Activated T-helper 1 cell treated with Interleukin-2 at 50 U/mL for 16 hours (primary cell): ENCODE measurements at places on chromosomes 2 and 18.

GRCh38 chr2:84939426-84940087 lies 31.4 kb upstream of the KCMF1 start:
- DNase-seq: peak; percentile 50

GRCh38 chr2:232076736-232077135 lies 115.2 kb downstream of the DIS3L2 start:
- no peak for DNase-seq

- DNase-seq: no peak
Measured at GRCh38 chr2:215742021-215742420, 271.3 kb downstream of the MREG start.

DNA sequence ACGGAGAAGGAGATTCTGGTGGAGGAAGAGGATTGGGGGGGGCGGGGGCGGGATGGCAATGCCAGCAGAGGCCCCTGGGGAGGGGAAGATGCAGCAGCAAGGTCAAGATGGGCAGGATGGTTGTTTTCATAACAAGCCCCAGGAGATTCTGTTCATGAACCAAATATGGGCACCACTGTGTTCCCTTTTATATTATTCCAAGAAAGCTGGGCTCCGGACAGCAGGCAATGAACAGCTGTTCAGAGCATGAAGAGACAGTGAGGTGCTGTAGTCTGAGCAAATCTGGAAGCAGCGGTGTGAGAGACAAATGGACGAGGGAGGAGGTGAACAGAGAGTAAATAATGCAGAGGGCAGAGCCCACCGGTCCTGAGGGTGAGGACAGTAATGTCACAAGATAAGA lies 20.0 kb downstream of the UXS1 start:
- no peak for DNase-seq

DNA sequence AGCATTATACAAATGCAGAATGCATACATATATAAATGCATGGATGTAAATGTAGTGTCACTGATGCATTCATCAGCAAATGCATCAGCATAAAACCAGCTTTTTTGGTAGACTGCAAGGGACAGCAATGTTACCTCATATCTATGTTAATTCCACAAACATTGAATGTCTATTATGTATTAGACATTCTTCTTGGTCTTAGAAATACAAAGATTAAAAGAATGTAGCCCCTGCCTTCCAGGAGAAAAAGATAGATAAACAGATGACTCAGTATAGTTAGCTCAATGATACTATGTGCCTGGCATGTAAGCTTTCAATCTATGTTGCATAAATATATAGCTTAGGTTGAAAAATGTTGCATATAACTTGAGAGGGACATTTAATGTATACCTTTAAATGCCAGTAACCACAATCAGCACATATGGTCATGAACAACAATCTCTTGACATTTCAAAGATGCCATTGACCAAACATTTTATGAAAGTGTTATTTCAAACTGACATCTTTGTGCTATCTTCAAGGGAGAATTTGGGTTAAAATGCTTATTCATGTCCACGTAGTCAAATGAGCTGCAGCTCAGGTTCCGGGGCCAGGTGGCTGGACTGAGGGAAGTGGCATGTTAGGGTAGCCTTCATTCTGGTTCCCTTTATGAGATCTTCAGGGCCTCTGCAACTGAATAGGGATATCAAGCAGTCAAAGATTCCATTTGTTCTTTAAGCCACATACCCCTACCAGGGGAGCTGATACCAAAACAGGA lies 45.2 kb upstream of the GCG start:
- no peak for DNase-seq

- no peak for DNase-seq
Measured at GRCh38 chr2:54470266-54470938, 14.3 kb downstream of the SPTBN1 start.

DNA sequence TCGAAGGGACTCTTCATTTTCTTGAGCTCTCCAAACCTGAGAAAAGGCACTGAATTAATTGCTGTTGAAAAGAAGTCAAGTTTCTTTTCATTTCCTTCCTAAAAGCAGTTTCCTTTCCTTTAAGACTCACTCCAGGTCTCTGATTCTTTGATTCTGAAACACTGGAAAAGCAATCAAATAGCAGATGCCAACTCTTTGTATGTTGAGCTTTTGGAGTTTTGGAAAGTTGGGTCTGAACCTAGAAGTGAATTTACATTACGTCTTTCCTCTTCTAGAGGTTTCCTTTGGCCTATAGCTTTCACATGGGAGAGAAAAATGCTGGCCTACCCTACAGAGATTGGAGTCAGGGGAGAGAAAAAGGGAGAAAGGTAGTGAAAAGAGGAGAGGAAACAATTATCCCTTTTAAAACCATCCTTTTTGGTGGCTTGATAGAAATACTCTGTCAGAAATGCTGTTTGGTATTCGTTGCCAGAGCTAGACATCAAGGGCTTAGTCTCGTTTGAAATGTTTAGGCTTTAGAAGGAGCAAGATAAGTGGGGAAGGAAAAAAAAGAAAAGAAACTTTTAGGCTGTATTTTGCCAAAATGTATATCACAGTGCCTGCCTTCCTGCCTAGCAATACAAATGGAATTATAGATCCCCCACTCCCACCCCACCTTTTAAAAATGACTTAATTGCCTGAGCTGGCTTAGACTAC lies 187.7 kb downstream of the PRPF40A start:
- no peak for DNase-seq

DNA sequence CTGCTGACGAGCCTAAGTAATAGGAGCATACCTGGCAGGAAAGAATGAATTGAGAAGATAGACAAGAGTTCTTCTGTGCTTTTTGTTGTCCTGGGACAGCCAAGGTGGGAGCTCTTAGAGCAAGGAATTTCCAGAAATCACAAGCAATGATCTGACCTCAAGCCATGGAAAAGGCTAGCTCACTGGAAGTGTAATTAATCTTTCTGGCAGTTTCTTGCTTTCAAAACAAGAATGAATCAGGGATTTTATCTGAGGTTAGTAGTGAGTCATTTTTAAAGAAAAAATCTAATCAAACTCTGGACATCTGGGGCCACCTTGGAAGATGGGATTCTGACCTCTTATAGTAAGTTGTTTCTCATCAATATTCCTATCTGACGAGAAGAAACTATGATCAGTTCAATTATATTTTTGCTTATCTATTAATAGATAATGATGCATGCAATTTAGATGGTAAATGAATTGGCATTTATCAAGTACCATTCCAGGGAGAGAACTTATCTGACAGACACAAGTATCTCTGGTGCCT lies 98.0 kb downstream of the ADCYAP1 start:
- no peak for DNase-seq

GRCh38 chr18:61371111-61371510 lies 37.9 kb downstream of the CDH20 start:
- DNase-seq: no peak

- DNase-seq: no peak
Measured at GRCh38 chr2:57402755-57403154, 643.9 kb upstream of the VRK2 start.

GRCh38 chr2:178331474-178332432 lies 119.2 kb downstream of the PRKRA start:
- DNase-seq: no peak

DNA sequence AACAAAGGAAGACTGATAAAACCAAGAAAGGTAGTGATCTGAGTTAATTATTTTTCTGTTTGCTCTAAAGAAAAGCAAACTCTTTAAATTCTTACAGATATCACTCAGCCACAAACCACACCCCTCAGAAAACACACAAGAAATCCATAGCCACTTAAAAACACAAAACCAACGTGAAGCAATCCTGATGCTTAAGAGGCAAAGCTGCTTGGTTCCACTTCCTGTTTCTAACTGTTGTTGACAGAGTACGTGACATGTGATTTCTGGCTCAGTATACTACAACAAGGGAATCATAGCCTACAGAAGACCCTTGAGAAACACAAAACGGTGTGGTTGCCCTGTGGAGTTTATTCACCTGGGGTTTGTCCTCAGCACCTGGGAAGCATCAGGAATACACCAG lies 240.9 kb upstream of the APCDD1 start:
- no peak for DNase-seq

- DNase-seq: no peak
Measured at GRCh38 chr2:238582159-238582558, 155.4 kb downstream of the ASB1 start.

- DNase-seq: no peak
Measured at GRCh38 chr2:110770404-110770958, 38.1 kb downstream of the ACOXL start.

DNA sequence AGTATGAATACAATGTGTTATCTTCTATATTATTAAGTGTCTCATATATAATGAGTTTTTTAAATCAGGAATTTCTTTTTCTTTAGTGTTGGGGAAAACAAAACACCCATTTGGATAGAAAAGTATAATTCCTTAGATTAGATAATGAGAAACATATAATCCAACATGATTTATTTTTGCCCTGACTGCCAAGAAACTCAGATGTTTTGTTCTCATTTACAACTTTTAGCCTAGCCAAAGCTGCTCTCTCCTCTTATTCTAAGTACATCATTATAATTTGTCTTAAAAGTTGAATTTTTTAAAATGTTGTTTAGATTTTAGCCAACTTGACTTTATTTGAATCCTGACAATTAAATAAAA lies 68.6 kb downstream of the SLC40A1 start:
- DNase-seq: no peak
